ENCODE measurements at places on chromosomes 6 and 20. TPM values are rescaled to one million over a fixed set of nuclear protein-coding genes. Genes with fewer than 3 reads are reported as not detected.

The DSP gene
- 0.02 TPM for total RNA-seq

The FRMD1 gene
- not detected for total RNA-seq

The LPIN3 gene
- 1.5 TPM for total RNA-seq

The BMP6 gene
- total RNA-seq: not detected

The PARD6B gene
- total RNA-seq: 4.5 TPM

The TREM1 gene
- total RNA-seq: not detected

The SLC22A16 gene
- total RNA-seq: 0.18 TPM

The SDC4 gene
- total RNA-seq: 21.9 TPM

The ZNF217 gene
- 83.5 TPM for total RNA-seq

The GGT7 gene
- total RNA-seq: 11.6 TPM

The C6orf58 gene
- total RNA-seq: not detected

The XKR7 gene
- 0.05 TPM for total RNA-seq

The HLA-DOB gene
- 6.9 TPM for total RNA-seq

The ENPP5 gene
- total RNA-seq: not detected

The HLA-DRA gene
- 88.4 TPM for total RNA-seq

All from T-helper 2 cell treated with Interferon-gamma antibody and Interleukin-4, amounts not matched to agents 100 ng/mL and 5 ng/mL, for 36 hours (primary cell).